ENCODE measurements at places on chromosomes 6 and 20.

DNA sequence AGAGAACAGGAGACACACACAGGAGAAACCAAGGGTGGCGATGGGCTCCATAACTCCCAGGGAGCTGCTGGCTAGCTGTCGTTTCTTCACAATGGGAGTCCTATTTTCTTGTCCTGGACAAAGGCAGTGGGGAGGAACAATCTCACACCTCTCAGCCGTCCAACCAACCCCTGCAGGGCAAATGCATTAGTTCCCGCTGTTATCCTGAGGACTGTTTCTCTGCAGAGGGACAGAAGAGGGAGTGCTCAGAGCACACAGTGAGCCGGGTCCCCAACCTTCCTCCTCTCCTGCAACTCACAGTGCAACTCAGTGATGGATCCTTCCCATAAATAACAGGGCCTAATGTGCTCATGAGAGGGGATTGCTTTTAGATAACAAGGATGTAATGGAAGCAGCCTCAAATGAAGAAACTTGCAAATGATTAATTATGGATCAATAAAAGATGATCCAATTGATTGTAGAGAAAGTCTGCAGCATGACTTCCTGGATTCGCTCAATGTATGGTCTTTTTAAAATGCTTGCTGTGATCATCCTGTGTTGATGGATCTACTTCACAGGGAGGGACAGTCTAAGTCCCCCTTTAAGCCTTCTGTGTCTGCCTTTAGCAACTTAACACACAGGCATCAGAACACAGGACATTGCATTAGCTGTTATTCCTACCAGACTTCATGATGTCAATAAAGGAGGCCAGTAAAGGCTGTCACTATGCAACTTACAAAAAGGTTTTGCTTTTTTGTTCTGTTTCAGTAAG is 453.4 kb upstream of the AGPAT4 start:
- DNase-seq: no peak

DNA sequence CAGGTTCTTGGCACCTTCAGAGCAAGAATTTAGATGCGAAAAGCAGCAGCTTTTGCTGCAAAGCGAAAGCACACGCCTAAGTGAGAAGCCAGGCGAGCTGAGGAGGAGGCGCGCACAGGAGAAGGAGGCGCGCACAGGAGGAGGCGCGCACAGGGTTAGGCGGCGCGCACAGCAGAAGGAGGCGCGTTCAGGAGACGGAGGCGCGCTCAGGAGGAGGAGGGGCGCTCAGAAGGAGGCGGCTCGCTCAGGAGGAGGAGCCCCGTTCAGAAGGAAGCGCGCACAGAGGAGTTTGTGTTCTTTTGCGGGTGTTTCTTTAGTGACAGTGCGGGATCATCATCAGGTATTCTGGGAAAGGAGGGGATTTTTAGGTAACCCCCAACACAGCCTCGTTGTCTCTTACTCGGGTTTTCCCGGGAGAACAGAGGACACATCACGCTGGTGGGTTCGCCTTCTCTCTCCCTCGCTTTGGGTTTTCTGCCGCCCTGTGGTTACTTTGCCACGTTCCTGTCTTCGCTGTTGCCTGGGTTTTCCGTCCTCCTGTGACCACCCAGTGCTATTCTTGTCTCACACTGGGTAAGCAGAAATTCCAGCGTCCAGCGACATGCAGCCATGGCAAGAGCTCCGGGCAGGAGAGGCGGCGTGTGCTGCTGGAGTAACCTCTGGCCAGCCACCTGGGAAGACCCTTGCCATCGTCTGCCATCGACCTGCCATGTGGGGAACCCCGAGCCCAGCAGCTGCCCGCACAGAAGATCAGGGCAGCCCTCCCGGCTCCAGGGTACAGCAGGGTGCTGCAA is 47.0 kb downstream of the WDR27 start:
- DNase-seq: peak; percentile 20

- DNase-seq: no peak
Measured at GRCh38 chr20:46260480-46260879, 47.8 kb downstream of the CDH22 start.

GRCh38 chr6:110338820-110339470 is 19.2 kb downstream of the METTL24 start:
- DNase-seq: no peak

DNA sequence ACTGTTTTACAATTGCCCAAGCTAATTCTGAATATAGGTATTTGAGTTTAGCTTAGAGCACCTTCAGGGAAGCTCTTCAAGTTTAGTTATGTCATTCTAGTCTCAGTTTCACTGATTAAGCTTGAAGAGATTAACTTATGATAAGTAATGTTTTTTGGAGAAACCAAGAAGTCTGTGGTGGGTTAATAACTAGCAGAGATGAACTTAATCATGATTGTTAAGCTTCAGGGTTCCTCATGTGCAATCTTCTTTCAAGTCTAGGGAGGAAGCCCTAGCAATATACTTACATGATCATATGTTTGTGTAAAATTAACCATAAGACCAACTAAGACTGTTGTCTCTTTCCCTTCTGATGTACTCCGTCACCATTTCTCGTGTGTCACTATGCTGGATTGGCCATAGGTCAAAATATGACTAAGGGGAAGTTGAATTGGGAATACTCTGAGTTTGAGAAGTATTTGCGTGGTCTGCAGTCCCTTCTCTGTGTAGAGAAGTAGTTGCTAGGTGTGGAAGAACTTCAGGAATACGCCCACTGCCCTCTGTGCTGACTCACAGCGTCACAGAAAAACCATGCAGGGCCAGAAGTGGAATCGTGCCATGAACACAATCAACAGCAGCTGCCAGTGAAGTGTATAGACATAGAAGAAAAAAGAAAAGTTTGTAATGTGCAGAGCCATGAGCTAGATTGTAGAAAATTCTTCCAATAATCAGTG is 88.3 kb downstream of the SH3BGRL2 start:
- no peak for DNase-seq
